NCI-H1694 (cell line): ENCODE measurements at places on chromosomes 3 and 15.

GRCh38 chr3:83913381-83913780, 1045.4 kb upstream of the CADM2 start:
- DNase-seq, result no peak

GRCh38 chr3:71994203-71994602, 209.3 kb upstream of the PROK2 start:
- DNase-seq, result no peak

GRCh38 chr3:137867611-137868010, 103.5 kb downstream of the SOX14 start:
- DNase-seq, result no peak

DNA sequence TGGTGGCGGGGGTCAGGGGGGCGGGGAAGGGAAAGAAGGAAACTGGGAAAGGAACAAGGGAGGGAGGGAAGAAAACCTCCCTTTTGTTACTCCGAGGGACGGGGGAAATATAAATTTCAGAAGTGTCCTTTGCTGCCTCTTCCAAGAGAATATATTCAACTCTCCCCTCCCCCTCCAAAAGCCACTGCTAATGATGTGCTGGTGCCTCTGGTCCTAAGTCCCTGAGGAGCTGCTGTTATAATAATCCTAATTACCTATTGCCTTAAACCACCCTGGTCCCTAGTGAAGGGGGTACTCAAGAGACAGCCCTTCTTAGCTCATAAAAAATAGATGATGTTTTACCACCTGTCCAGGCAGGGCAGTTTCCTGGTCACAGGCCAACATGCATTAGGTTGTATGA, 118.3 kb upstream of the TRIM42 start:
- DNase-seq, result no peak

- no peak for DNase-seq
These were observed 287.6 kb downstream of the EPHB1 start for GRCh38 chr3:135082706-135083105.
